ENCODE measurements at places on chromosomes 16 and 17. TPM values are rescaled to one million over a fixed set of nuclear protein-coding genes. Genes with fewer than 3 reads are reported as not detected.

Gene SLC12A3
- total RNA-seq = not detected

Gene RAB11FIP4
- 54.9 TPM for total RNA-seq

Gene KLHL11
- total RNA-seq = 76.6 TPM

Gene LMF1
- total RNA-seq = 13.4 TPM

Gene IL34
- total RNA-seq = 8.5 TPM

Gene HCRT
- total RNA-seq = 1.6 TPM

Gene OTOA
- total RNA-seq = 0.69 TPM

Gene TBC1D3I
- total RNA-seq = not detected

Gene CD300H
- total RNA-seq = not detected

Gene MAPT
- total RNA-seq = 204 TPM

Gene SLC9A5
- total RNA-seq = 2.8 TPM

Gene ARHGDIG
- total RNA-seq = 68.7 TPM

Gene FBXO39
- total RNA-seq = not detected

Gene ZNF771
- 10.4 TPM for total RNA-seq

Gene PIP4K2B
- total RNA-seq = 234 TPM

Gene CD79B
- 0.92 TPM for total RNA-seq

Gene BAHCC1
- 10.6 TPM for total RNA-seq

Gene NPIPA5
- total RNA-seq = 3.5 TPM

Gene FAM222B
- total RNA-seq = 7.8 TPM

Gene EIF3C
- total RNA-seq = 195 TPM

Gene TAT
- not detected for total RNA-seq

Gene MED1
- total RNA-seq = 28.1 TPM

Gene CLEC10A
- total RNA-seq = not detected

Gene RPS15A
- 924 TPM for total RNA-seq

Gene SLFN12L
- 0.46 TPM for total RNA-seq

Gene CORO1A
- total RNA-seq = 20.1 TPM

Gene HSPB9
- total RNA-seq = 0.23 TPM

Gene ZFPM1
- 1.4 TPM for total RNA-seq

Gene PSKH1
- 11.8 TPM for total RNA-seq

Gene EFCAB13
- total RNA-seq = 7.4 TPM

Gene CLEC3A
- total RNA-seq = 0.23 TPM

Gene CRLF3
- total RNA-seq = 14.8 TPM

Gene TNFRSF13B
- total RNA-seq = not detected

Gene HOXB9
- total RNA-seq = not detected

Gene TPSB2
- total RNA-seq = 0.46 TPM

Gene OMG
- 45.4 TPM for total RNA-seq

Gene CTU2
- 14.3 TPM for total RNA-seq

Gene ITGB4
- total RNA-seq = 4.4 TPM

Gene GP2
- total RNA-seq = not detected

Gene SNF8
- total RNA-seq = 43.8 TPM

Gene CLDN6
- 1.2 TPM for total RNA-seq

Gene RNF227
- total RNA-seq = 8.1 TPM

All from diencephalon (tissue), 1 donor.